Left ventricle myocardium inferior (tissue), 1 donor: ENCODE measurements at places on chromosomes 6 and 20. TPM values are rescaled to one million over a fixed set of nuclear protein-coding genes. Genes with fewer than 3 reads are reported as not detected.
A peak's percentile ranks its signal among the peaks of the same experiment; 100 is the strongest.

DNA sequence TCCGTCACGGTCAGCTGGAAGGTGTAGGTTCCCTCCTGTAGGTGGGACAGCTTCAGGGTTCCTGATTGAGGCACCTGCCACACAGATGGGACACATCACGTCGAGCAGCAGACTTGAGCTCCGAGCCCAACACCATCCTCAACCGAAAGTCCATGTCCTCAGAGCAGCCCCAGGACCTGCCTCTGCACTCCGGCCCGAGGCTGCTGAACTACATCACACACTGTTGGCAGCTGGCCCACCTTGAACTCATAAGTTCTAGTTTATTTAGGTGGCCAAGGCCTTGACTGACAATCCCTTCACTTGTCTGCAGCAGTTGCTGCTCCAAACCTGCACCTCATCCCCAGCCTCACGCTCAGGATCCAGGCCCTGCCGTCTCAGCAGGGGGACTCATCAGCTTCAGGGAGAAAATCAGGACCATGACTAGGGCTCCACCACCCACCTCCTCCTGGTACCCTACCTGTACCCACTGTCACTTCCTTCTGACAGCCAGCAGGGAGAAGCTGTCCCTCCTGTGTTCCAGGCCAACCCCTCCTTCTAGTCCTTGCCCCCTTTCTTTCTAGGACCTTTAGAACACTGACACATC, 21.0 kb downstream of the LRP11 start:
- peaks cover 15% of the 10 kb centered on the region for H3K36me3 ChIP-seq
- peak; percentile 51 for DNase-seq
- H3K4me3 ChIP-seq, result no peak overlapping the region
- H3K4me1 ChIP-seq, result peaks cover 31% of the 10 kb centered on the region
- no peak overlapping the region for H3K27ac ChIP-seq

DNA sequence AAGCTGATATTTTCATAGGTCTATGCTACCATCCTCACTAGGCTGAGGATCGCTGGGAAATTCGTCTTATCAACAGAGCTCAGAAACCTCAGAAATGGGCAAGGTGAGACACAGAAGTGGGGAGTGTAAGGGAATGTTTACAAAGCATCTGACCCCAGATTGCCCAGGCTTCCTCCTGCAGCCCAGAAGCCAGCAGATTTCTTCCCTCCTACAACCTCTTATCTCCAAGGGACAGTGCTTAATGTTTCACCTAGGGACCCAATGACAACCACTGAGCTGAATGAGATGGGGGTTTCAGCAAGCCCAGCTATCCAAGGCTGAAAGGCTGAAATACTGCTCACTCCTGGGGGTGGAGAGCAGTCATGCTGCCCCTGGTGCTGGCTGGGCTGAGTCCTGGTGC, 52.4 kb upstream of the TBC1D7 start:
- H3K36me3 ChIP-seq, result peaks cover 6% of the 10 kb centered on the region
- H3K27ac ChIP-seq, result no peak overlapping the region
- DNase-seq, result no peak
- H3K4me3 ChIP-seq, result no peak overlapping the region

The LST1 gene
- total RNA-seq, result 6.5 TPM

- H3K4me1 ChIP-seq, result peaks cover 19% of the 10 kb centered on the region
- H3K36me3 ChIP-seq, result peaks cover 52% of the 10 kb centered on the region
- no peak overlapping the region for H3K4me3 ChIP-seq
- no peaks in the 10 kb centered on the region for H3K27me3 ChIP-seq
- H3K27ac ChIP-seq, result no peak overlapping the region
- no peak for DNase-seq
These were observed 15.2 kb downstream of the MAP1LC3A start for GRCh38 chr20:34573541-34574300.

The PLG gene
- total RNA-seq, result not detected

DNA sequence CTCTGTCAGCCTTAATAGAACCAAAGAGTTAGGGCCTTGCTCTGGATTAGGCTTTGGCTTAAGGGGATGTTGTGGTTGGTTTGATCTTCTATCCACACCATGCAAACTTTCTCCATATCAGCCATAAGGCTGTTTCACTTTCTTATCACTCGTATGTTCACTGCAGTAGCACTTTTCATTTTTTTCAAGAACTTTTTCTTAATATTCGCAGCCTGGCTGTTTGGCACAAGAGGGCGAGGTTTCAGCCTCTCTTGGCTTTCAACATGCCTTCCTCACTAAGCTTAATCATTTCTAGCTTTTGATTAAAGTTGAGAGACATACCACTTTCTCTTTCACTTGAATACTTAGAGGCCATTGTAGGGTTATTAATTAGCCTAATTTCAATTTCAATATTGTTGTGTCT, 193.1 kb downstream of the NRN1 start:
- no peak for DNase-seq
- H3K27me3 ChIP-seq, result no peaks in the 10 kb centered on the region
- no peaks in the 10 kb centered on the region for H3K4me1 ChIP-seq
- no peak overlapping the region for H3K4me3 ChIP-seq

The FAM217A gene
- not detected for total RNA-seq

The CEBPB gene
- total RNA-seq, result 54.0 TPM

- H3K4me3 ChIP-seq, result no peak overlapping the region
- peaks cover 24% of the 10 kb centered on the region for H3K4me1 ChIP-seq
- H3K27me3 ChIP-seq, result no peaks in the 10 kb centered on the region
- no peaks in the 10 kb centered on the region for H3K36me3 ChIP-seq
These were observed 242.5 kb downstream of the TTLL2 start for GRCh38 chr6:167567142-167568033.

The MROH8 gene
- 3.6 TPM for total RNA-seq

The PACRG gene
- 10.5 TPM for total RNA-seq

The SOX18 gene
- total RNA-seq, result 30.5 TPM

- H3K4me1 ChIP-seq, result peaks cover 71% of the 10 kb centered on the region
- H3K4me3 ChIP-seq, result peak overlapping the region; percentile 85
- no peak for DNase-seq
- H3K27me3 ChIP-seq, result no peaks in the 10 kb centered on the region
These were observed 1.7 kb downstream of the PSMB8 start for GRCh38 chr6:32842021-32842650.

DNA sequence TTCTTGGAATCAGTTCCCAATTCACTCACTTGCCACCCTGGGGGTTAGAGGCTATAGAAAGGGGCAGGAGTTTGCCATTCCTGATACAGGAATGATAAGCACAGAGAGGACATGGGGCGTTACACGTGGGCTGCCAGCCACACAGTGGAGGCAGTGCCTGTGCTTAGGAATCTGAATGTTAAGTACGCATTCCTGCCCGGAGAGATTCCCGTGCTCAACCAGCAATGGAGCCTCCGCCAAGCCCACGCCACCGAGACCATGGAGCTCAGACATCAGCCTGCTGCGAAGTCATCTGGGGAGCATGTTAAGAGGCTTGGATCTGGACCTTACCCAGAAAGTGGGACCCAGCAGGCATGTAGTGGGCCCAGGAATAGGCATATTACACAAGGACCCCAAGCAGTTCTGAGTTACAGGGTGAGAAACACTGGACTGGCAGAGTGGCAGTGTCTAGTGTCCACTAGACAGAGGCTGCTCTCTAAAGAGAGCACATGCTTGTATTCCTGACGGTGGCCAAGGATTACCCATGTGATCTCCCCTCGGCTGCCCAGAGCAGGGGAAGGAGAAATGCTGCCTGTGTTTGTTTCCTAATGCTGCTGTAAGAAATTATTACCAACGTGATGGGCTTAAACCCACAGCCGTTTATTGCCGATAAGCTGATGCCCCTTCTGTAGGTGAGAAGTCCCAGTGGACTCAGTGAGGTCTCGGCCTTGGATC, 138.2 kb downstream of the BMP7 start:
- no peaks in the 10 kb centered on the region for H3K36me3 ChIP-seq
- no peak overlapping the region for H3K4me3 ChIP-seq
- peaks cover 9% of the 10 kb centered on the region for H3K4me1 ChIP-seq
- no peak overlapping the region for H3K27ac ChIP-seq
- peaks cover 17% of the 10 kb centered on the region for H3K27me3 ChIP-seq

The PRND gene
- total RNA-seq, result not detected

The WFDC10B gene
- not detected for total RNA-seq

The RPS18 gene
- 950 TPM for total RNA-seq

DNA sequence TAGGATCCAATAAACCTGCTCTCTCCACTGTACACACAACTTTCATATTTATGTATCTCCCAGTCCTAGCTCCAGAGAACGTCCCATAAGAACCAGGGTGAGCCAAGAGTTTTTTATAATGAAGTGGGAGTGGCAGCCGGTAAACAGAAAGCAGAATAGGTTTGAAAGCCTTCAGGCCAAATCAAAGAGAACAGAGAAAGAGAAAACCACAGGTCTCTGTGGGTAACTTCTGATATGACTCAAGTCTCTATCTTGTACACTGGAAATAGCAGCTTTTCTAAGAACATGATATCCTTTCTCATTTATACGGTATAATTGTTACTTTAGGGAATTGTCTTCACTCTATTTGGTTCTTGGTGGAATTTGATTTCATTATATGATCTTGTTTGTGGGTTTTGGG, 273.6 kb downstream of the PACRG start:
- H3K27me3 ChIP-seq, result no peaks in the 10 kb centered on the region
- DNase-seq, result no peak
- no peaks in the 10 kb centered on the region for H3K4me1 ChIP-seq
- H3K27ac ChIP-seq, result no peak overlapping the region
- H3K36me3 ChIP-seq, result no peaks in the 10 kb centered on the region

The SNAP91 gene
- total RNA-seq, result 2.6 TPM

The SPATS1 gene
- total RNA-seq, result not detected

GRCh38 chr6:15628499-15629131, 34.2 kb downstream of the DTNBP1 start:
- H3K4me3 ChIP-seq, result no peak overlapping the region
- H3K27me3 ChIP-seq, result no peaks in the 10 kb centered on the region
- DNase-seq, result no peak
- no peak overlapping the region for H3K27ac ChIP-seq
- no peaks in the 10 kb centered on the region for H3K4me1 ChIP-seq

The FABP7 gene
- total RNA-seq, result not detected

The TBC1D20 gene
- total RNA-seq, result 23.0 TPM

The FAM209B gene
- 0.47 TPM for total RNA-seq

The PMEPA1 gene
- 36.4 TPM for total RNA-seq

GRCh38 chr20:58719971-58720371, 27.4 kb downstream of the NPEPL1 start:
- H3K4me3 ChIP-seq, result no peak overlapping the region
- H3K27ac ChIP-seq, result no peak overlapping the region
- DNase-seq, result no peak
- H3K36me3 ChIP-seq, result no peaks in the 10 kb centered on the region

DNA sequence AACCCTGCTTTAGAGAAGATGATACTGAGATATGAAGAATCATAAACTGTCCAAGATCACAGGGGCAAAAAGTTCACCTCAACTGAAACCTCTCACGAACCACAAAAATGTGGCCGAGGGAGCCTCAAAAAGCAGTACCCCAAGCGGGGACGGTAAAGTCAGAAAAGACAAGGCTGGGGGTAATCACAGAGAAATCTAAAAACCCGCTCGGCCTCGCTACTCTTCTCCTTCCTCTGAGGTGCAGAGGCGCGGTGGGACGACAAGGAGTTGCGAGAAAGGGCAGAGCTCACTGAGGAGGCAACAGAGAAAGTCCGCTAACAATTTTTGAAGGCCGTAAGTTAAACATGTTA, 356 bp upstream of the IRAK1BP1 start:
- H3K27ac ChIP-seq, result peak overlapping the region; percentile 77
- H3K36me3 ChIP-seq, result no peaks in the 10 kb centered on the region
- H3K4me3 ChIP-seq, result peak overlapping the region; percentile 80
- no peaks in the 10 kb centered on the region for H3K27me3 ChIP-seq
- H3K4me1 ChIP-seq, result peaks cover 22% of the 10 kb centered on the region

GRCh38 chr20:10466325-10466724, 31.2 kb downstream of the SLX4IP start:
- H3K27ac ChIP-seq, result peak overlapping the region; percentile 68
- H3K4me3 ChIP-seq, result peak overlapping the region; percentile 24
- H3K4me1 ChIP-seq, result peaks cover 39% of the 10 kb centered on the region
- H3K27me3 ChIP-seq, result no peaks in the 10 kb centered on the region
- no peak for DNase-seq
- no peaks in the 10 kb centered on the region for H3K36me3 ChIP-seq

GRCh38 chr20:43554369-43554768, 4.5 kb upstream of the SGK2 start:
- no peaks in the 10 kb centered on the region for H3K36me3 ChIP-seq
- no peak for DNase-seq
- no peaks in the 10 kb centered on the region for H3K27me3 ChIP-seq
- no peak overlapping the region for H3K4me3 ChIP-seq

GRCh38 chr20:49595811-49596561, 28.0 kb upstream of the PTGIS start:
- peaks cover 48% of the 10 kb centered on the region for H3K4me1 ChIP-seq
- H3K36me3 ChIP-seq, result no peaks in the 10 kb centered on the region

The SYNDIG1 gene
- 21.4 TPM for total RNA-seq

GRCh38 chr6:33029328-33030184, 20.2 kb upstream of the HLA-DOA start:
- H3K27me3 ChIP-seq, result peaks cover 4% of the 10 kb centered on the region
- no peaks in the 10 kb centered on the region for H3K36me3 ChIP-seq
- peaks cover 19% of the 10 kb centered on the region for H3K4me1 ChIP-seq
- H3K27ac ChIP-seq, result peak overlapping the region; percentile 68
- no peak for DNase-seq

The IL20RA gene
- total RNA-seq, result 10.1 TPM

GRCh38 chr20:33172781-33173180, 4.8 kb downstream of the BPIFA2 start:
- no peak for DNase-seq
- H3K4me3 ChIP-seq, result no peak overlapping the region
- H3K27ac ChIP-seq, result no peak overlapping the region
- no peaks in the 10 kb centered on the region for H3K4me1 ChIP-seq

DNA sequence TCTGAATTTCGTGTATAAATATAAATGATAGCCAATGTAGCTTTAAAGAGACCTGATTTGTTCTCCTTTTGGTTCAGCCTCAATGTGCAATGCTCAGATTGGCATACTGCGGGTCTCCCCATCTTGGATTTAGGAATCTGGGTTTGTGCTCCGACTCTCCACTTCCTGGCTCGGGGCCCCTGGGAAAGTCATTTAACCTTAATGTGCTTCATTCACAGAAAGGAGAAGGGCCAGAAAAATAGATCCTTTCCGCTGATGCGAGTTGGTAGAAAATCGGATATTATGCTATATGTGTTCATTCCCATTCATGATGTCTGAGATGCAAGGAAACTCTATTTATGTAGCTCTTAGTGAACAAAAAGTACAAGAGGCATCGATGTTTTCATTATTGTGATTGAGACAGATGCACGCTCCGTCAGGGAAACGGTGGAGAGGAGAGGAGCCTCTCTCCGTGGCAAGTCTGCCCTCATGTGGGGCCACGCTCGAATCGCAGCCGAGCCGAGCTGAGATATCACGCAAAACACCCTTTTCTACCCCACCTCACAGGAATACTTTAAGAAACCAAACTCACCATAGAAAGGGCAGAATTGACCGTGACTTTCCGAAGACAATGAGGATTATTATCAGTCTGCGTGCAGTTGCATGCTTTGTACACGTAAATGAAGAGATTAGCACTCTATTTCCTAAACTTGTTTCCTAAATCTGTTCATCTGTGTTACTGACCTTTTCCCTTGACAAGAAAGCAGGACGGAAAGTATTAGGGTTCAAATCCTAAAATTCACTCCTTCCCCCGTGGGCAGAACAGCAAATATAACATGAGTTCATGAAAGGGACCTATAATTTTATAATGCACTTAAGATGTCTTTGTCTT, 136.6 kb downstream of the COL9A1 start:
- DNase-seq, result peak; percentile 16
- H3K27ac ChIP-seq, result no peak overlapping the region
- no peaks in the 10 kb centered on the region for H3K27me3 ChIP-seq
- H3K36me3 ChIP-seq, result no peaks in the 10 kb centered on the region
- H3K4me1 ChIP-seq, result no peaks in the 10 kb centered on the region

The MAK gene
- 0.14 TPM for total RNA-seq
